ENCODE measurements at places on chromosomes 1 and 21.
A peak's percentile ranks its signal among the peaks of the same experiment; 100 is the strongest.

GRCh38 chr1:231369282-231369681, 31.2 kb downstream of the SPRTN start:
- no peak for DNase-seq

- DNase-seq: no peak
Observed at GRCh38 chr1:185044387-185044786, 971 bp upstream of the RNF2 start.

DNA sequence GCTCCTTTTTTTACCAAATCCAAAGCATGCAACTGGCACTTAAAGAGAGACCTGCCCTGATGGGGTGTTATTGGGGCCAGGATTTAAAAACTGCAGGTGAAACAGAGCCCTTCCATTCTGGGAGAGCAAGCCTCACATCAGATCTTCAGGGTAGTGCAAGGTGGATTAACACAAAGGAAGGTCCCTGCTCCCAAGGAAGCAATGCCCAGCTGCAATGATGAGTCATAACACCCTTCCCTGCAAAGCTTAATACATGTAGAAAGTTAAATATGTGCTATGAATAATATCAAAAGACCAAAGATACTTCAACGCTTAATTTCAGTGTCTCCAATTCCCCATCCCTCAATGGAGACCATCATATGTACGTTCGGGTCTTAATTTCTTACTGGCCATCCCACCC, 508.0 kb downstream of the OMA1 start:
- DNase-seq: no peak

- DNase-seq: no peak
Observed at GRCh38 chr1:89826594-89826993, 5.8 kb downstream of the LRRC8D start.

GRCh38 chr1:78441921-78442320, 48.9 kb upstream of the PTGFR start:
- DNase-seq: no peak

- DNase-seq: peak; percentile 22
Observed at GRCh38 chr1:32972814-32973428, 8.3 kb upstream of the RNF19B start.

- DNase-seq: no peak
Observed at GRCh38 chr1:32071758-32072621, 749 bp upstream of the TMEM39B start.

GRCh38 chr1:29963946-29964345, 727.6 kb downstream of the PTPRU start:
- DNase-seq: no peak

DNA sequence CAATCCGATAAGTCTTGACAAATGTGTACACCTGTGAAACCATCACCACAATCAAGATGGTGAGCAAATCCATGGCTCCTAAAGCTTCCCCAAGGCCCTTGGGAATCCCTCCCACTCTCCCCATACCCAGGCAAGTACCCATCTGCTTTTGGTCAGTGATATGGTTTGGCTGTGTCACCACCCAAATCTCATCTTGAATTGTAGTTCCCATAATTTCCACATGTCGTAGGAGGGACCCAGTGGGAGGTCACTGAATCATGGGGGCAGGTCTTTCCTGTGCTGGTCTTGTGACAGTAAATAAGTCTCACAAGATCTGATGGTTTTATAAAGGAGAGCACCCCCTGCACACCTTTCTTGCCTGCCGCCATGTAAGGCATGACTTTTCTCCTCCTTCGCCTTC, 14.6 kb upstream of the GUCA2B start:
- no peak for DNase-seq

DNA sequence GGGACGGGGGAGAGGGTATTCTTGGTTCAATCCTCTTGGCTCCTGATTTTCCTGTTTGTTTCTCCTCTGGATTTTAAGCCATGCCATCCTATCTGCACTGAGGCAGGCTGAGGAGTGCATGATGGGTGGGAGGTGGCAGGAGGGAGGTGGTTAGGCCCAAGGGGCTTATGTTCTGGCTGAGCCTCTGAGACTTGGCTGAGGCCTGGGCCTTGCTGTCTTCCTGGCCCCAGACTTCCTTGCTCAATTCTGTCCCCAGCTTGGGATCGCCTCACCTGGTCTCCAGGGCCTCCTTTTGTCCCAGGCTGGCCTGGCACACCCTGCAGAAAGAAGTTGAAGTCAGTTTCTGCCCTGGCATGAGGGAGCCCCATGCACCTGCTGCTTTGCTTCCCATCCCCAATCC, 11.2 kb downstream of the COL9A2 start:
- no peak for DNase-seq

DNA sequence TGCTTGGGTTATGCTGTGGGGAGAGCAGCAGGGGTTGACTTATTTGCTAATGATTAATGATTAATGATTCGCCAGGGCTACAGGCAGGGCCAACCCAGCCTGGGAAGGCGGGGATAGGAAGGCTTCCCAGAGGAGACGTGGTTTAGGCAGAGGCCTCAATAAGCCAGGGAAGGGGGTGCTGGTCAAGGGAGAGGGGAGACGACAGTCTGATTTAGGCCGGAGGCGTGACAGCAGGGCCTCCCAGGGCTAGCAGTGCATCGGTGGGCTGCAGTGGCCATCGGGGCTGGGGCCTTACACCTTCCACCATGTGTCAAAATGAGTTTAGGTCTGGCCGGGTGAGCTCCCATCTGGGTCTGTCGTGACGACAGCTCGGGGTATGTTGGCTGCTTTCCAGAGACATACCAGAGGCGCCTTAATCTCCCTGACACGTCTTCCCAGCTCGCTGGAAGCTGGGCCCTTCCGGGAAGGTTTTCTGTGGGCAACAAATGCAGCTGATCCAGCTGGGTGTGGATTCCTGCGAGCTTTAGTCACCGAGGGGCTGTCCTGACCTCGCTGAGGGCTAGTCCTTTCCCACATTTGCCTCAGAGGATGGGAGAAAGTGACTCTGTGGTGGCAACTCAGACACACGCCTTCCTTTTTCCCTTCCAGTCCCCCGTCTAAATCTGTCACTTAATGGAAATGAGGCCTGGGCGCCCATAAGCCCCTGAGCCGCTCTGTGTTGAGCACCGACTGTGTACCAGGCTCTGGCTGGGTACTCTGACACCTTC, 3.7 kb upstream of the SLC1A7 start:
- DNase-seq: no peak

GRCh38 chr1:153774780-153775457, at the start of gene SLC27A3:
SLC27A3 (plus strand) TSS chr1:153775407; CDS start chr1:153775498, 91 bp downstream.
- DNase-seq: no peak

GRCh38 chr1:185207170-185207569, 50.2 kb downstream of the SWT1 start:
- DNase-seq: peak; percentile 52

- no peak for DNase-seq
Observed at GRCh38 chr1:167683226-167683625, 38.6 kb upstream of the MPZL1 start.

DNA sequence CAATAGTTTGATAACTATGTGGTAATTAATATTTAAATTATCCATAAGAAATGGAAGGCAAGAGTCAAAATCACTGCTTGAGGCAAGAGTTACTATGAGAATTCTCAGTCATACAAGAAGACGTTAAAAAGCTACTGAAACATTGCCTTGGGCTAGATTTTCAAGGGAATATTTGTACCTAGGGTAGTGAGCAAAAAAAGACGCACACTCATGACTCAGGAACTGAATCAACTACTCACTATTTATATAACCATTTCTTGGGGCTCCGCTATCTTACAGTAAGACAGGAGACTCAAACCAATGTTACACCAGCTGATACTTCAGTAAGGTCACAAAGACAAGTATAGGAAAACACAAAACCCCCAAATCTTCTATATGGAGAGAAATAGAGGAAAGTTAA, 151.5 kb upstream of the RNPC3 start:
- DNase-seq: no peak

DNA sequence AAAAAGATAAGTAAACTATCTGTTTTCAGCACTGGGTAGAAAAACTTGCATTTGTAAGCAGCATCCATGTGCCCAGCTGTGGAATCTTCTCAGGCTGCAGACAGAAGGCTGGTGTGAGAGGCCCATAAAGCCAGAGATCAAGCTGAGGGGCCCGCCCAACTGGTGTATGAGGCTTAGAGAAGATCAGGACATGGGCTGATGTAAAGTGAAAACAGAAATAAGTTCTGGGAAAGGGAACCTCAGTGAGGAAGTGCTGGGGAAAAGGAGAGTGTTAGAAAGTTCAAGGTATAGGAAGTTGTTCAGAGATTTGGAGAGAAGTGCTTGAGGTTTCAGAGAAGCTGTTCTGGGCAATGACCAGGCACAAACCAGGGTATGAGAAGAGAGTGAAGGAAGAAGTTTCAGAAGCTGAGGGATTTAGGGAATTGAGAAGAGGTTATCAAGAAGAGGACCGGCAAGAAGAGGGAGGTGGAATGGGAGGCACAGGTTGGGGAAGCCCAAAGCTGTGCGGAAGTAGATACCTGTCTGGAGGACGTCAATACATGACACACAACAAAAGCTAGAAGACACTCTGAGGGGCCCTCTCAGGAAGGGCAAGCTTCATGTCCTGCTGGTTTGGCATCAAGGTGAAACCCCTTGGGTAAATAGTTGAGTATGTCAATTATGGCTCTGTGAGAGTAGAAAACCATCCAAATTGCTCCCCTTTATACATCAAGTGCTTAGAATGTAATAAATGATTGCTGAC, 2.7 kb upstream of the CD5L start:
- DNase-seq: no peak

DNA sequence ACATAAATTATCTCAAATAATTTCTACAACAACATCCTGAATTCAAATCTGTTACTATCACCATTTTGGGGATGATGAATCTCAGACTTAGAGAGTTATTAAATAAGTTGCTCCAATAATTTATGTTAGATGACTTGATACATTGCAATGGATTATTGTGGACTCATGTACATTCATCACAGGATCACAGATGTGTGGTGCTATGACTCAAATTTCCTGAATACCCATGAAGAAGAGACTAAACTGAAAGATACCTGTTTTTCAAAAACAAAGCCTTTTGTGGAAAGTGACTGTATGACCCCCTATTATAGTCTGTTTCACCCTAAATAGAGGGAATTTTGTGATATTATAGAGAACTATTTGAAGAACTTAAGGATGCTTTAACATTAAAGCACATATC, 315.0 kb downstream of the PLA2G4A start:
- no peak for DNase-seq

GRCh38 chr1:19647643-19648042, 3.5 kb downstream of the NBL1 start:
- DNase-seq: peak; percentile 58

- no peak for DNase-seq
Observed at GRCh38 chr1:63135174-63135512, 187.2 kb upstream of the FOXD3 start.

DNA sequence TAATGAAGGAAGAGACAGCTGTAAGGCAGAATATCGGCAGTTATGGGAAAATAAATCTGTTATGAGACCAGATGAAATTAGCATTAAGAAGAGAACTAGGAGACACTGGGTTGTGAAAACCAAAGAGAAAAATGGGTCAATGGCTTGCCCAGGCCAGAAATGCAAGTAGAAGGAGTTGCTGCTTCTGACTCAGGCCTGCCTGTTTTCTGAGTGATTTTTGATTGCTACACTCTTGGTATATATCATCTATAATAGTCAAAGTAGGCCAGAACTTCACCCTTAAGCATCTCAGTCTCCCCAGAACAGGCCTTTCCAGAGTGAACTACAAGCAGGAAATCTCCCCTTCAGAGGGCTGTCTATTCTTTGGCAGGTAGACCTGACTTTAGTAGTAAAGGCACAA, 107.0 kb downstream of the NRIP1 start:
- DNase-seq: no peak

GRCh38 chr1:219587401-219587800, 25.5 kb downstream of the ZC3H11B start:
- no peak for DNase-seq

GRCh38 chr1:34640654-34641401, 114.0 kb upstream of the GJB5 start:
- DNase-seq: no peak

- DNase-seq: peak; percentile 54
Observed at GRCh38 chr1:110148961-110149360, 1.3 kb upstream of the SLC6A17 start.

- no peak for DNase-seq
Observed at GRCh38 chr1:183069562-183070216, 46.5 kb downstream of the LAMC1 start.

- DNase-seq: no peak
Observed at GRCh38 chr1:5502311-5503194, 489.7 kb downstream of the NPHP4 start.

DNA sequence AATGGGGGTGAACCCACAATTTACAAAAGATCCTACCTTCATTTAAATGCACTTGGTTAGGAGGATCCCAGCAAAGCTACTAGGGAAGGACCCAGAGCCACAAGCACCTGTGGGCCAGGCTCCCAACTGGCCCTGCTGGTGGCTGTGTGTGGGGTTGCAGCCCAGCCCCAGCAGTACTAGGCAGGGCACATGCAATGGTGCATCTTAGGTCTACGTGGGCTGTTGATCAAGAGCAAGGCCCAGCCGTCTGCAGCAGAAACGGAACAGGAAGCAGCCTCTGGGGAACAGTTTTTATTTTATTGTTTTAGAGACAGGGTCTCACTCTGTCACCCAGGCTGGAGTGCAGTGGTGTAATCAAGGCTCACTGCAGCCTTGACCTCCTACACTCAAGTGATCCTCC, 134.1 kb upstream of the RAB4A start:
- peak; percentile 40 for DNase-seq

GRCh38 chr1:66095190-66095589, 302.5 kb downstream of the PDE4B start:
- no peak for DNase-seq

DNA sequence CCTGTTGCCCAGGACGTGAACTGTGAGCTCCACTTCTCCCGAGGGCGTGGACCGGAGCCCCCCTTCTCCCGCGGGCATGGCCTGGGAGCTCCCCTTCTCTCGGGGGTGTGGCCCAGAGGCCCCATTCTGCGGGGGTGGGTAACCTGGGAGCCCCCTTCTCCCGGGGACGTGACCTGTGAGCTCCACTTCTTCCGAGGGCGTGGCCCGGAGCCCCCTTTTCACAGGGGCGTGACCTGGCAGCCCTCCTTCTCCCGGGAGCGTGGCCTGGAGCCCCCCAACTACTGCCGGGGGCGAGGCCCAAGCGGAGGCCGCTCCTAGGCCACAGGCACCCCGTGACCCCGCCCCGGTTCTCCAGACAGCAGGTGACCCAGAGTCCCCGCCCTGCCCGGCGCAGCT, 320 bp downstream of the C1orf174 start:
- no peak for DNase-seq

DNA sequence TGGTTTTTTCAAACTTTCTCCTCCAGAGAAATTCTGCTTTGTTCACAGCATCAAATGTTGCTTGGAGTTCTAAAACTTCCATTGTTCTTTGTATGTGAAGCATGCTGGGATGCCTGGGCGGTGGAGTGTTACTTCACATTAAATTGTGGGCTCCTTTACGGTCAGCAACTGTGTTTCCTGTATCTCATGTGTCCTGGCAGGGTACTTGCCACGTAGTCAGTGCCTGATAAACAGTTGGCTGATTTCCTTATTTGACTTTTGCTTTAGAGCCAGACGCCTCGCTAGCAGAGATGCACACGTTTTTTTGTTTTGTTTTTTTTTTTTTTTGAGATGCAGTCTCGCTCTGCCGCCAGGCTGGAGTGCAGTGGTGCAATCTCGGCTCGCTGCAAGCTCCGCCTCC, 96.7 kb downstream of the UCK2 start:
- DNase-seq: peak; percentile 27
